Activated T-helper 17 cell treated with anti-CD3 and anti-CD28 coated beads, Interleukin-2, amount 50 U/mL, for 72 hours (primary cell): ENCODE measurements at places on chromosomes 12 and 14. TPM values are rescaled to one million over a fixed set of nuclear protein-coding genes. Genes with fewer than 3 reads are reported as not detected.

Gene TAS2R9
- total RNA-seq = not detected

DNA sequence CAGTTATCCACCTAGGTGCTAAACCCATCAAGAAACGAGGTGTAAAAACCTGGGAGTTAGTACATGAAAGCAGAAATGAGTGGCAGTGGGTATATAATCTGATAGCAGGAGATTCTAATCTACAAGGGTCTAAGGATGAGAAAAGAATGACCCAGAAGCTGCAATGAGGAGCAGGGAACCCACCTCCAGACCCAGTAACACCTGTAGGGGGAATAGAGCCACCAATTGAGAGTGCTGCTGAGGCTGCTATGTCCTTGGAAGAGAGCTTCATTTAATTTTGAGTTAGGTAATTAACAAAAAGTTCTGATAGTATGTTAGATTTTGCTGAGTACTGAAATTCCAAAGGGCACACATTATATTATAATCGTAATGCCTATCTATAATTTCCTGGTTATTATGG is 89.8 kb downstream of the KITLG start:
- no peak for ATAC-seq

DNA sequence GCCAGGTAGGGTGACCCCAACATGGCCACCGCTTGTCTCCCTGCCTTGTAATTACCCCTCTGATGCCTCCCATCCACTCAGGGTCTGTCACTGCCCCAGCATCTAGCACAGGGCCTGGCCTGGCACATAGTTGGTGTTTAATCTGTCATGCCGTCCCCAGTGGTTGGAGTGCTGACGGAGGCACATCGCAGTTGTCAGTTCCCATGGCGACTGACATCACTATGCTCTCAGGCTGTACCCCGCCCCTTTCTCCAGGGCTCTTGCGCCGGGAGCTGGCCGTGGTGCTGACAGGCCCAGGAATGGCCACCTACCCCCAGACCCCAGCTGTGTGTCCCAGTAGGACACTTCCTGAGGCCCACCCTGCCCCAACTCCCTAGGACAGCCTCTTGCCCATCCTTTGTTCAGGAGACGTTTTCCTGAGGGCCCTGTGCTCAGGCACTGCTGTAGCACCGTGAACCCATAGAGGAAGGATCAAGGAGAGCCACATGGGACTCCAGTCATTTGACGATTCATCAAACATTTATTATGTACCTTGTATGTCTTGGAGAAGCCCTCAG is 23.0 kb downstream of the FAM222A start:
- no peak for ATAC-seq

DNA sequence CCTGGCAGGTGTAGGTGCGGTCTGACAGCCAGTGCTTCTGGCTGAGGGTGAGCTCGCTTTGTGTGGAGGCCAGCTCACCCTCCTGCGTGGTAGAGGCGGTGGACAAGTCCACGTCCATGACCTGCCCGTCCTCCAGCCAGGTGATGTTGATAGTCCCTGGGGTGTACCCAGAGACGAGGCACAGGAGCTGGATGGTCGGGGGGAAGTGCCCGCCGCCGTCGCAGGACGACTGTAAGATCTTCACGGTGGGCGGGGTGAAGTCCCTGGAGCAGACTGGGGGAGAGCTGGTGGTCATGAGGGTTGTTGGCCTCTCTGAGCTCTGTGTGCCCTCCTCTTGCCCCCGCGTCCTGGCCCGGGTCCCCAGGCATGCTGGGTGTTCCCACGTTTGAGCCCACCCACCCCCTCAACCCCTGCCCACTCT is 74.6 kb downstream of the TMEM121 start:
- ATAC-seq = no peak

DNA sequence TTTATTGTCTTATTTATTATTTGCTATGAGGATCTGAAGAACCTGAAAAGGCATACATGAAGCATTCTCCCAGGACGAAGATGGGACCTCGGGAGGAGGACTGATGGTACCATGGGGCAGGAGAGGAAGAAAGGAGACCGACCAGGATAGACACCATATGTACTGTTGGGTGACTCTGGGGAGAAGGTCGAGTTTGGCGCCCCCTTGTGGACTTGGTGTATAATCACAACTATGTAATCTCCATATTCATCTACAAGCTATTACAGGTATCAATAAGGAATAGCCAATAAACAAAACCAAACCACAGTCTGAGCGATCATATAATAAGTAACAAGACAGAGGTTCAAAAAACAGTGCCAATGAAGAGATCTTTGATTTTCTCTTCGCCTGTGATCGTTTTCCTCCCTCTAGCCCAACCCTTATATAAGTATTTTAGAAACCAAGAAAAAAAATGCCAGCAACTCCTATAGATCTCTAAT is 139.1 kb downstream of the SPTSSA start:
- peak; percentile 77 for ATAC-seq
